Tibial nerve (tissue), 4 donors: ENCODE measurements at places on chromosomes 1 and 21. TPM values are rescaled to one million over a fixed set of nuclear protein-coding genes. Genes with fewer than 3 reads are reported as not detected.

The RIT1 gene
- 23.3 TPM for total RNA-seq

The MROH7 gene
- 4.4 TPM for total RNA-seq

The PLA2G4A gene
- total RNA-seq = 6.9 TPM

The TESK2 gene
- total RNA-seq = 11.7 TPM

The IKBKE gene
- total RNA-seq = 18.0 TPM

The NUAK2 gene
- total RNA-seq = 1.9 TPM

The PCSK9 gene
- 1.2 TPM for total RNA-seq

The PLD5 gene
- total RNA-seq = 0.21 TPM

The CASQ1 gene
- total RNA-seq = not detected

The USH2A gene
- under 0.01 TPM for total RNA-seq

The ASCL5 gene
- total RNA-seq = not detected

The KCNN3 gene
- 0.78 TPM for total RNA-seq
